Activated CD4-positive, alpha-beta T cell treated with anti-CD3 and anti-CD28 coated beads, Interleukin-2, amount 50 U/mL, for 1 hour (primary cell): ENCODE measurements at places on chromosomes 13 and 19.

DNA sequence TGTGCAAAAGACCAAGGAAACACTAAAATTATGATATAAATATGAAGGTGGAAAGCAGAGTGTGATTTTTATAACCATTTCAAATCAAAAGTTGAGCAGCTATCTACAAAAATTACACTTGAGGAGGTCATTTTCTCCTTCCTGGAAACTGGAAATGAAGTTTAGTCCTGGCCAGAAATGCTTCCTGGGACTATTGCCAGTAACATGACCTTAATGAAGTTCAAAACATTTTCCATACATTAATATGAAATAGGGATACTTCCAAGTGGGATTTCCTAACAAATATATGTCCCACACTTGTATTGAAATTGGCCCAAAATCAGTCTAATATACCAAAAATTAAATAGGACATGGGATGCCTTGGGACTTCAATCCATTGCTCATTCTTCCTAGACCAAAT is 1556.8 kb upstream of the MIR17HG start:
- DNase-seq, result no peak

GRCh38 chr19:9566729-9567128 is 17.6 kb downstream of the ZNF121 start:
- DNase-seq, result no peak

DNA sequence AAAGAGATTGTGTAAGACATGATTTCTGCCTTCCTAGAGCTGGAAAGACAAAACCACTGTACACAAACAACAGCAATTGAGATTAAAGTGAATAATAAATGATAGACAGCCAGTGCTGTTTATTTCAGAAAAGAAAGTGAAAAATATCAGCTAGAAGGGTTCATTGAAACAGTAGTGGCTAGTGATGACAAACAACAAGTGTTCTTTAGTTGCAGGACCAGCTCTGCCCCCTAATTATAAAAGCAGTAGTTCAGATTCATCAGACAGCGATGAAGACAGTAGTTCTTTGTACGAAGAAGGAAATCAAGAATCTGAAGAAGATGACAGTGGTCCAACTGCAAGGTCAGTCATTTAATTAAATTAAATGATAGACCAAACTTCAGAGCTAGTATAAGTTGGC is 14.8 kb downstream of the GPALPP1 start:
- no peak for DNase-seq

- no peak for DNase-seq
Observed at GRCh38 chr19:11397089-11397610, 13.0 kb upstream of the EPOR start.

DNA sequence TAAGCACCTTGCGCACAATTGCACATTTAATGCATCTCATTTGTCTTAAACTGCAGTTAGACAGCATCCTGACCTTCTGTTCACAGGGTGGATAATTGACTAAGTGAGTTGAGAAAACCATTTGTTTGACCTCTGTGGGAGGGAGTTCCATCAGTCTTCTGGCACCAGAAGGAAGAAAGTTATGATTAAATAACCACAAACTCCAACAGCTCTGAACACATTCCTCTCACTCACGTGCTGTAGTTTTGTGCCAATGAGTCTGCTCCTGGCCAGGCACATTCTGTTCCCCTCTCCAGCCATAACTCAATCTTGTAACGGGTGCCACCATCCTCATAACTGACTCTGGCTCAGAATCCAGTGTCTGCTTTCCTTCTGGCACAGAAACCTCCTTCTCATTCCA is 817.2 kb downstream of the SLITRK1 start:
- DNase-seq, result no peak

GRCh38 chr19:50449236-50449899 is 16.7 kb downstream of the MYBPC2 start:
- DNase-seq, result no peak

DNA sequence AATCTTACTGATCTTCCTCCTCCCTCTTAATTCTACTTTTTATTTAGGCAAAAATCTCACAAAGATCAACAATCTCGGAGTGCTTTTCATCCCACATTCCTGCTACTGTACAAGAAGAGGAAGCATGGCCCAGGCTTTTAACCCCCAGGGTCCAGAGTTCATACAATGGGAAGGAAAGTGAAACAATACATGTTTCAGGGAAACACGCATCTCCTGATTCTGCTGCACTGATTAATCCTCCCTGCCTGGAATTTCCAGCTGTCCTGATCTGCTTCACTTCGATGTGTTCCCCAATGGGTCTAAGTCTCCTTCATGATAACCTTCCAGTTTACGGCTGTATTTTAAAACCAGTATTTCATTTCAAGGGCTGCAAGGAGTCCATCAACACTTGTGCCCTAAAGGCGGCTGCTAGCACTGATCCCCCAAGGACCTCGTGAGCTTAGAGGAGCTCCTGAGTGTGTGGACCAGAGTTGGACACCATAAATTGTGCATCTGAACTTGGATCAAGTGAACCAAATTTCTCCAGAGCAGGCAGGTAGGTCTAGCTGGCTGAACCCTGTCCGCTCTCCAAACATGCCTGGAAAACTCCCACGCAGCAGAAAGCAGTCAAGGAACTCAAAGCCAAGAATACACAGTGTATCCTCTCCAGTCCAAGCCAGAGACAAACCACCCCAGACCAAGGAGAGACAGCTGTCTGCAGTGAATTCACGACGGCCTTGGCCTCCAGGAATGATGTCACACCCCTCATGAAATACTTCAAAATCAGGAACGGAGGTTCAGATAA is 44.3 kb downstream of the COL4A1 start:
- DNase-seq, result no peak

GRCh38 chr19:588093-588740 is 1.5 kb upstream of the HCN2 start:
- peak; percentile 62 for DNase-seq

- no peak for DNase-seq
Observed at GRCh38 chr13:37090912-37091311, 14.6 kb downstream of the CSNK1A1L start.

DNA sequence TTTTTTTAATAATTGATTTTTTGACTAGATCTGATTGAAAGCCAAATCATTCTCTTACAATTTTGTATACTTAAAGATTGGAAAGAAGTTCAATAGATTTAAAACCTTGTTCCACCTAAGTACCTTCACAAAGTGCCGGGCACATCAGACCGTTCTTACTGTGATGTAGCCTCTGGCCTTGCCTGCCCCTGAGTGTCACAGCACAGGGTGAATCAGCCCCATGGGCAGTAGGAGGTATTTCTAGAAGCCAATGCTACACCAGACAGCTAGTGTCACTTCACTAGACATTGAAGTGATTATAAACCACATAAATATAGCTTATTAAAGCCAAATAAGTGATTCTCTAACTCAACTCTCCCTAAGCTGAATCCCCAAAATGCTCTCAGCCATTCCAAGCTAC is 131.3 kb downstream of the LACC1 start:
- DNase-seq, result no peak

DNA sequence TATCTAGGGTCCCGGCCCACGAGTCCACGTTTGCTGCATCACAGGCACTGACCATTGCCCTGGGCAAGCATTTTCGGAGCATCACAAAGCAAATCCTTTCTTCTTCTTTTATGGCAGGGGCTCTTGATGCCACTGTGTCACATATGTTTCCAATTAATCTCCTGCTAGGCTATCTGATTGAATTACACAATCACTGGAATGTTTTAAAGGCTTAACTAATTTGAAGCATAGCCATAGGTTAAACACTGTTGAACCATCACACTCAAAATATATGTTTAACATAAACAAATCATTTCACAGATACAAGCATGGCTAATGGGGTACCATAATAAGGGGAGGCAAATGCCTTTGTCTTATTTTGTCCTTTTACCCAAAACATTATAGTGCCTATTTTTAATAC is 338.3 kb downstream of the POU4F1 start:
- no peak for DNase-seq
